ENCODE measurements at places on chromosomes 11 and 22.

DNA sequence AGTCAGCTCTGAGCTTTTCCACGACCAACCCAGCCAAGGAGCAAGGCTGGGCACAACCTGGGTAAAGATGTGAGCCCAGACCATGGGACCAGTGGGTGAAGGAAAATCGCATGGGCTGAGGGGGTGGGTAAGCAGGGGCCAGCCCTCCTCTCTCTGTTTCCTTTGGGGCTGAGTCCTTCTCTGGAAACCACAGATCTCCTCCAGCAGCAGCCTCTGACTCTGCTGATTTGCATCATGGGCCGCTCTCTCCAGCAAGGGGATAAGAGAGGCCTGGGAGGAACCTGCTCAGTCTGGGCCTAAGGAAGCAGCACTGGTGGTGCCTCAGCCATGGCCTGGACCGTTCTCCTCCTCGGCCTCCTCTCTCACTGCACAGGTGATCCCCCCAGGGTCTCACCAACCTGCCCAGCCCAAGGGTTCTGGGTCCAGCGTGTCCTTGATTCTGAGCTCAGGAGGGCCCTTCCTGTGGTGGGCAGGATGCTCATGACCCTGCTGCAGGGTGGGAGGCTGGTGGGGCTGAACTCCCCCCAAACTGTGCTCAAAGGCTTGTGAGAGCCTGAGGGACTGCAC, 67.8 kb downstream of the GGTLC2 start:
- DNase-seq, result no peak

DNA sequence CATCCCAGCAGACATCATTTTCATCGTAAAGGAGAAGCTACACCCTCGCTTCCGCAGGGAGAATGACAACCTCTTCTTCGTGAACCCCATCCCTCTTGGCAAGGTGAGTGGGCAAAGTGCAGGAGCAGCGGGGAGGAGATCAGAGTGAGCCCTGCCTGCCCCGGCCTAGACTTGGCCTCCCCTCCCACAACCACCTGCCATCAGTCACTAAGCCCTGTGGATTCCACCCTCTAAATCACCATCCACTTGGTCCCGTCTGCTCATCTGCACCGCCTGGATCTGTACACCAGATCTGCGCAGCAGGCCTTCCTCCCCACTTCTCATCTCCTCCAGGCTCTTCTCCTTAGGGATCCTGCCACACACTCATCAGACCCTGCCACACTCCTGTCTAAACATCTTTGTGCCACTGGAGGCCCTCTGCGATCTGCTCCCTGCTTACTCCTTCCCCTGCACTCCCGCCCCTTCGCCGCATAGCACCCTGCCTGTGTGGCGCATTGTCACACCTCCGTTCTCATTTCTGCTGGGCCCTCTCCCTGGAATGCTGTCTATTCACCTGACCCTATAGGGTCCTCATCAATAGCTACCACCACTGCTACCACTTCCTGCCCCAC, 14.2 kb downstream of the UCP2 start:
- no peak for DNase-seq

DNA sequence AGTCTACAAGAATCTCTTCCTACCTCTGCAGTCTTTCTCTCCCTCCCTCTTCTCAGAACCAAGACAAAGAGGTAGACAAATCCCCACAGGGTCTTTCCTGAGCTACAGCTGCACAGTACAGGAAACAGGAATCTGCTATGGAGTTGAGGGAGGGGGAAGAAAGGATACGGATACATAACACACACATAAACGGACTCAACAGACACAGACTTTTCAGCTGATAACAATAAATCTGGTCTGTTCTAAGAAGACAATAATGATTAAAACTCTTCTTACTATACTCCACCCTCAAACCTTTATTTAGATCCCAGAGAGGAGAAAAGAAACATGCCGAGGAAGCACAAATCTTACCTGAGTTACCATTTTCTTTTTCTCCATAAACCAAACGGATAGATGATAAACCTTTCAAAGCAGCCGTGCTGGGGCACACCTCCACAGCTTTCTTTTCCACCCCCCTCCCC, 122.2 kb downstream of the APOL5 start:
- no peak for DNase-seq

DNA sequence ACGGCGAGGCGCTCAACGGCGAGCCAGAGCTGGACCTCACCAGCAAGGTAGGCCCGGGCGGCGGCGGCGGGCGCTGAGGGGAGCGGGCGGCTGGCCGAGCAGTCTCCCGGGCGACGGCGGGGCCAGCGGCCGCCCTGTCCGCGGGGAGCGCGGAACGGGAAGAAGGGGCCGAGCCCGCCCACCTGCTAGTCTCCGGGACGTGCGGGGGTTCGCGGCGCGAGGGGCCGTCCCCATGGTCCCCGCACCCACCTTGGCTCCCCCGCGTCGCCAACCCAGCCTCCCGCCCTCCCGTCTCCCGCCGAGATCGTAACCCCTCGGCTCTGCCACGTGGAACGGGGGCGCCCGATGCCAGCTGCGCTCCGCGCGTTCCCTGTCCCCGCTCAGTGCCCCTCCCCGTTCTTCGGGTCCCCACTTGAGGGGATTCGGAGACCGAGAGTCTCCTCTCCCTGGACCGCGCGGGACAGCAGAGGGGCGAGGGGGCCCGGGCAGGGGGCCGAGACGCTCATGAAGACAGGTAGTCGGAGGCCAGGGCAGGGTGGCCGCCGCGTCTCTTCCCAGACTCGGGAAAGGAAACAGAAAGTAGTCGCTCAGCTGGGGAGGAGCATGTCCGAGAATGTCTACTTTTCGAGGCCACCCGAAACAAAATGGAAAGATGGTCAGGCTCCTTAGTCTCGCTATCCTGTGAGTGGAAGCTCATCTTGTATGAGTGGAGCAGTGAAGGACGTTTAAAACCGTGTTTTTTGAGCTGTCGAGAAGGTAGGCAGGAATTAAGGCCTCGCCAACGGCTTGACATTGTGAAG, 557 bp downstream of the GTPBP1 start:
- DNase-seq, result no peak

- no peak for DNase-seq
These were observed 44.8 kb upstream of the ANO3 start for GRCh38 chr11:26287067-26287518.

- DNase-seq, result no peak
These were observed 39.5 kb downstream of the CTNND1 start for GRCh38 chr11:57801183-57801485.

DNA sequence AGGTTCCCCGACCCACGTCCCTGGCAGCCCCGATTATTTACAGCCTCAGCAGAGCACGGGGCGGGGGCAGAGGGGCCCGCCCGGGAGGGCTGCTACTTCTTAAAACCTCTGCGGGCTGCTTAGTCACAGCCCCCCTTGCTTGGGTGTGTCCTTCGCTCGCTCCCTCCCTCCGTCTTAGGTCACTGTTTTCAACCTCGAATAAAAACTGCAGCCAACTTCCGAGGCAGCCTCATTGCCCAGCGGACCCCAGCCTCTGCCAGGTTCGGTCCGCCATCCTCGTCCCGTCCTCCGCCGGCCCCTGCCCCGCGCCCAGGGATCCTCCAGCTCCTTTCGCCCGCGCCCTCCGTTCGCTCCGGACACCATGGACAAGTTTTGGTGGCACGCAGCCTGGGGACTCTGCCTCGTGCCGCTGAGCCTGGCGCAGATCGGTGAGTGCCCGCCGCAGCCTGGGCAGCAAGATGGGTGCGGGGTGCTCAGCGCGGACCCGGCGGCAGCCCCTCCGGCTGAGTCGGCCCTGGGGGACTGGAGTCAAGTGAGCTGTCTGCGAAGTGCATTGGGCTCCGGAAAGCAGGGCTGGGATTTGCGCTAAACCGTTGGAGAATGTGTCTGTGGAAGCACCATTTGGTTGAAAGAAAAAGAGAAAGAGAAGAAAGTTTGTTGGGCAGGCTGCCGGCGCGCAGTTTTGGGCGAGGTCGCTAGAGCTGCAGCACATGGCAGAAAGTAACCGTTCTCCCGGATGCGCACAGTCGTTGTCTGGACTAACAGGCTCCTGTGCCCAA, at the start of gene CD44:
Gene CD44, plus strand, starts transcription at position 229 of the 779 bp plus-strand sequence. Its CDS starts 133 bp downstream, at position 362.
- DNase-seq, result peak; percentile 76

GRCh38 chr11:113736323-113736722, 30.2 kb upstream of the TMPRSS5 start:
- no peak for DNase-seq

GRCh38 chr22:49533886-49534285, 293.8 kb downstream of the BRD1 start:
- no peak for DNase-seq

DNA sequence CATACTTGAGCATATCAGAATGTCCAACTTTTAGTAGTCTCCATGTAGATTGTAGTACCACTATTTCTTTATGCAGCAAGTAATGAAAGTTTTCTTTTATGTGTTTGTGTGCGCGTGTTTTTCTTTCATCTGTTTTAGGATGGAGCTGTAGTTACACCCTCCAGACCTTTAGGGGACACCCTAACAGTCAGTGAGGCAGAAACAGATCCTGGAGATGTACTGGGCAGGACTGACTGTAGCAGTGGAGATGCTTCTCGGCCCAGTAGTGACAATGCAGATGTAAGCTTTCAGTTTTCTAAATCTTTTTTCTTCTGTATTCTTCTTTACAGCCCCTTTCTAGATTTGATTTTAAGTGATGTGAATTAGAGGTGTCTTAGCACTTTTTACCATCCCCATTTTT, 79.9 kb upstream of the GRIK4 start:
- no peak for DNase-seq

DNA sequence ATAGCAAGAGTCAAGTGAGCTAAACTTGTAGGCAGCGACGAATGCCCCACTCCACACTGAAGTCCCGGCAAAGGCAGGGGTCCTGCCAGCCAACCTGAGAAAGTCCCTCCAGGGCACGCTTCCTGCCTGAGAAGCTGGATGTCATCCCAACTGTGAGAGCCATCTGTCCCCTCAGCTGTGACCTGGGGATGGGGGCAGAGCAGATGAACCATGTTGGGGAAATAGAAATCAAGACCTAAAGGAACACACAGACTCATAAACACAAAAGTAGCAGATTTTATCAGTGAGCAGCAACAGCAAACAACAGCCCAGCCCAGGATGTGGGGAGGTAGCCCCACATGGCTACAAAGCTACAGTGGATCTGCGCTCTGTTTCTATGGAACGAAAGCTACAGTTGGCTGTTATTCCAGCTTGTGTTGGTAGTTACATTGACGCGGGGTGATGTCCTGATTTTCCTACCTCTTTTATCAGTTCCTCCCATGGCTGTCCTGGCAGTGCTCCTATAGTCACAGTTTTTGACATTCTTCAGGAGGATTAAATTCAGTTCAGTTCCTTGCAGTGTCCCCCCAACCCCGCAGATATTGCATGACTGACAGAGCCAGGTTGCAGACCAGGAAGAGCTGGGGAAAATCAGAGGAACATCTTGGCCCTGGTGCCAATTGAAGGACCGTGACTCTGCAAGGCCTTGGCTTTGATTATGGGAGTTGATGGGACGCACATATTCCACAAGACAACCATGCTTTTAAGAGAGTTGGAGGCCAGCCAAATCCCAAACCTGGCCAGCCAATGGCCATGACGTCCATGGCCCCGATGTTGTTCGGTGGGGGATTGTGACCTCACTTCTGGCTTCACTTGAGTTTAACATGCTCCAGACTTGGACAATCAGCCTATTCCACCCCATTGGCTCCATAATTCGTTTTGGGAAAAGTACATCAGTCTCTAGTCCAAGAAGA, 14.6 kb downstream of the MRGPRD start:
- DNase-seq, result no peak

GRCh38 chr11:64313491-64314145, 3.7 kb downstream of the TRMT112 start:
- DNase-seq, result no peak

Measured in stimulated activated CD4-positive, alpha-beta T cell treated with anti-CD3 and anti-CD28 coated beads, TNF-alpha, amount 100 ng/mL, for 1 hour (primary cell).